CD8-positive, alpha-beta memory T cell (primary cell): ENCODE measurements at places on chromosomes 7 and 10. TPM values are rescaled to one million over a fixed set of nuclear protein-coding genes. Genes with fewer than 3 reads are reported as not detected.

GRCh38 chr7:139825666-139826290, 3.3 kb upstream of the TBXAS1 start:
- H3K36me3 ChIP-seq = no peaks in the 10 kb centered on the region
- no peak for DNase-seq
- H3K4me1 ChIP-seq = peaks cover 14% of the 10 kb centered on the region
- H3K27me3 ChIP-seq = no peaks in the 10 kb centered on the region
- no peak overlapping the region for H3K27ac ChIP-seq

GRCh38 chr7:144487901-144488300, 84.4 kb upstream of the NOBOX start:
- no peaks in the 10 kb centered on the region for H3K27me3 ChIP-seq
- H3K27ac ChIP-seq = no peak overlapping the region
- no peaks in the 10 kb centered on the region for H3K4me1 ChIP-seq
- H3K4me3 ChIP-seq = no peak overlapping the region
- DNase-seq = no peak

GRCh38 chr7:88090671-88091070, 129.2 kb downstream of the SRI start:
- H3K27me3 ChIP-seq = no peaks in the 10 kb centered on the region
- no peaks in the 10 kb centered on the region for H3K36me3 ChIP-seq
- peak; percentile 46 for DNase-seq
- no peaks in the 10 kb centered on the region for H3K4me1 ChIP-seq
- no peak overlapping the region for H3K4me3 ChIP-seq

DNA sequence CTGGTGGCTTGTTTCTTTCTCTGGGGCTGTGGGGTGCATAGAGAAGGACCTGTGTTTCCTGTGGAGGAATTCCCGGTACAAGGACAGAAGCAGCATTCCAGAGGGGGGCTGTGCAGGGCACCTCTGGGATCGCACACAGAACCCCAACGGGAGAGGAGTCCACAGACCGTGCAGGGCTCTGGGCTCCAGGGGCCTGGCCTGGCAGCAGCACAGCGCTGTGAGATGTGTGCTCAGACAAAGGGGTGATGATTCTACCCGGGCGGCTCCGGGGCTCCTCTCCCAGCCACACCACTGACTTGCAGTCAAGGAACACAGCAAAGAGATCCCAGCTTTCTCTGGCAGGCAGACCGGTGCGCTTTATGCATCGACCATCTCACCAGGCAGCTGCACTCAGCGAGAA, 6.9 kb upstream of the SHH start:
- H3K36me3 ChIP-seq = no peaks in the 10 kb centered on the region
- H3K27me3 ChIP-seq = peaks cover 5% of the 10 kb centered on the region
- H3K4me1 ChIP-seq = no peaks in the 10 kb centered on the region
- DNase-seq = no peak
- no peak overlapping the region for H3K27ac ChIP-seq
- no peak overlapping the region for H3K4me3 ChIP-seq

- H3K4me3 ChIP-seq = no peak overlapping the region
- no peaks in the 10 kb centered on the region for H3K4me1 ChIP-seq
- no peak overlapping the region for H3K27ac ChIP-seq
- H3K36me3 ChIP-seq = no peaks in the 10 kb centered on the region
- DNase-seq = no peak
Measured at GRCh38 chr10:10794791-10795191, 222.9 kb upstream of the CELF2 start.

Gene HTR7
- total RNA-seq = not detected
